ENCODE measurements at places on chromosomes 3 and 15.

- no peak for DNase-seq
These were observed 6.3 kb downstream of the THBS1 start for GRCh38 chr15:39587096-39587721.

DNA sequence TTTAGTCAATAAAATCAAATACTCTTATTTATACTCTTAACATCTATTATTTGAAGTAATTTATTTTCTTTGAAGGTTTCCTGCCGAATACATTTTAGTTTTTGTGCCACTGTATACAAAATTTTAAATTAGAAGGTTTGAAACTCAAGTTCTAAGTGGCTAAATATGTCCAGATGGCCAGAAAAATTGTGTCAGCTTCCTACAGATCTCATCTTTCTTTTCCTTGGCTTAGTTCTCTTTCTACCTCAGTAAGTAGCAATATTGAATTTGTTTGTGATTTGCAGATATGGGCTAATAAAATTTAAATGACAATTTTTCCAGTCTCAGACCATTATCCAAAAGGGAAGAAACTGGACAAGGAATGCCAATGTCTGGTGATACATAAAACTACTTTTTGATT, 452.1 kb downstream of the ROBO2 start:
- DNase-seq, result no peak

DNA sequence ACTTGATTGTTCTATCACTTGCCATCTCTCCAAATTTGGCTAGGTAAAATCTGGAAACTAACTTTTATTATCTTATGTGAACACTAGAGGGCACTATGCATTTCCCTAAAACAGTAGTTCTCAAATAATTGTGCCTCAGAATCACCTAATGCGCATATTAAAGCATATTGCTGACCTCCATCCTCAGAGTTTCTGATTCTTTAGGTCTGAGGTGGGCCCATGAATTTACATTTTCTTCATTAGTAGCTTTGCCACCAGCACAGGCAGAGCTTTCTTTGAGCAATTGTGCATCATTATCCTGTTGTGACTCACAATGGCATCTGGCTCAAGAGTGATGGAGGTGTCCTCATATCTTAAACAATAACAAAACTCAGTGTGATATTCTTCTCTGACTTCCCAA, 17.5 kb upstream of the BCHE start:
- DNase-seq, result no peak

DNA sequence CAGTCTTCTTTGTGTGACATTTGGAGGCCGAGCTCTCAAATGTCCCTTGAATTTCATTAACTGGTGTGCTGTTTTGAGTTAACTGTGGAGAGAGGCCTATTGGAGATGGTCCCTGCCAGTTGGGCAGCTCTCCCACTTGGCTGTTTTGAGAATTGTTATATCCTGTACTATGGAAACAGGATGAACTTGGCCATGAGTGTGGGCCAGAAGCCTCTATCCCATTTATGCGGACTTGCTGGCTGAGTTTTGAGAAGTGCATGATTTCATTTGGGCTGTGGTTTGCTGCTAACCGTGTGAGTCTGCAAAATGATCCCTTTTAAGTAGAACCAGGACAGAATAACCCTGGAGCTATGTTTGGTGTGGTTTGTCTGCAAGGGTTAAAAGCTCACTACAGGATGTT, 366.0 kb downstream of the PTPRG start:
- DNase-seq, result no peak

- no peak for DNase-seq
These were observed 1075.1 kb downstream of the AGBL1 start for GRCh38 chr15:87154761-87155160.

GRCh38 chr15:60804986-60805949, 326.3 kb upstream of the ICE2 start:
- no peak for DNase-seq

DNA sequence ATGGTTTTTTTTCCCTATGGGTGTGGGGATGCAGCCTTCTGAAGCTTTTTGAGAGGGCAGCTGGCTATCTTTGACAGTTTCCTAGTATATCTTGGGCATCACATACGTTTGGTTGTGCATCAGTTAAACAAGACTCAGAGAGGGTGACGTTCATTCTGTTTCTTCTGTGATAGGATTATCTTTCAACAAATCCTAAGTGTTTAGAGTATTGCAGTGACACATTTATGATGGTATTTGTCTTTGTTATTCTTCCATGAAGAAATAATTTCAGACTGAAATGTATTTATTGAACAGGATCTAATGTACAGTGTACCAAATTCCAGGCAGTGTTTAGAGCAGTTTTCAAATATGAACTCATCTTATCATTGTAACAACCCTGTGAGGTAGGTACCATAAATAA, 114.4 kb downstream of the PLCL2 start:
- no peak for DNase-seq

DNA sequence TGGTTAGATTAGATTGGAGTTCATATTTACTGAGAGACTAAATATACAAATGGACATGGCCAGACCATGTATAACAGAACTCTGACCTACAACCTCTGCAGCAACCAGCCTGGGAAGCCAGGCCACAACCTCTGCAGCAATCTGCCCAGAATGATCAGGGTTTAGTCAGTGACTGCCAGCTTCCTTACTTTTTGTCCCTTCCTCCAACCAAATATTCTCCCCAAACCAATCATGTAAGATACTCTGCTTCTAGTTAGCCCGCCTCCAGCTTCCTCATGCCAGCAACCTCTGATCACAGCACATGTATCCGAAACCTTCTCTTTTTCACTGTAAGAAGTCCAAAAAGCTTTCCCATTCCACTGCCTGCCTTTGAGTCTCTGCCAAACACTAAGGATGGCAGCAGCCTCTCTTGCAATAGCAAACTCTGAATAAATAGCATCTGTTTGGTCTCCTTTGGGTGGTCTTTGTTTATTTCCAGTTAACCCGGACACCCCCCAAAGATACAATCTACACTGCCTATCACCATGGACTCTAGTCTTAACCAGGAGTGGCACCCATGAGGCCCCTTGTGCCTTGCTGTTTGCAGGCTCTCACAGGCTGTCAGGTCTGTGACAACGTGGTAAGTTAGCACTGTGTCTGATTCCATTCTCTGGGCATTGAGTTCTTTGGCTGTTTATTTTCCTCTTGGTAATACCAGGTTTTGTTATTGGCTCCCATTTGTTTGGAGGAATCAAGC, 102.2 kb downstream of the ERC2 start:
- no peak for DNase-seq

GRCh38 chr15:62783303-62783957, 259.1 kb upstream of the TPM1 start:
- DNase-seq, result no peak

GRCh38 chr3:138449490-138449889, 15.1 kb downstream of the ESYT3 start:
- DNase-seq, result no peak

- DNase-seq, result no peak
These were observed 70.4 kb downstream of the KLF13 start for GRCh38 chr15:31396881-31397560.

DNA sequence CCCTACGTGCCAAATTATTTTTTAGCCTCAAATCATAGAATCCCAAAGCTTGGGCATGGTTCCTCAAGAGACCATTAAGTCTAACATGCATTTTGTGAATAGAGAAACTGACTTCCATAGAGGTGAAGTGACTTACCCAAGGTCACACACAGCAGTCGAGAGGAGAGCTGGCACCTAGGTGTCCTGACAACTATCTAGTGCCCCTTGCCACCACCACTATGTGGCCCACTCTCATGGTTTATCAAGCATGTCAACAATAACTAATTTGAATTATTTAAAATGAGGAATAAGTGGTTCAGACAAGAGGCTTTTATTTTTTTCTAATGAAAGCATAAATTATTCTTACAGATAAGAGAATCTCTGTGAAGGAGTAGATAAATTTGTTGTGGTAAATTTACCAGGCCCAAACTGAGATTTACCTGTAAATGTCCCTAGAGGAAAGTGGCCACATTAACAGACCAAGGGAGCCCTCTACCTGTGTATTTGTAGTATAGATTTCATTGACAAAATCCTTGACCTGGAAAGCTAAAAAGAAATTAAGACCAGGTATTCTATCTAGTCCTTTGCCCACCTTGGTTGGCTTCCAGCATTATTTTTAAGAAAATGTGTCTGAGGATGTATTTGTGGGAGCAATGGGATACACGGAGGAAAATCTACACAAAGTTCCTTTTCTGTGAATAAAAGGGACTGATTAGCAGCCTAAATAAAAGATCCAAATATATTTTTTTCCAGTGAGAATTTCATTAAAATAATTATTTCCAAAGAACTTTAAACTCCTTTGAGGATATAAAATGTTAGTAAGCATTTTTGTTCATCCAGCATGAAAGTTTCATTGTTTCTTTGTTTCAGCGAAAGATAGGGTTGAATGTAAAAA, 49.1 kb downstream of the IQCH start:
- no peak for DNase-seq

- DNase-seq, result no peak
These were observed 42.2 kb downstream of the TBC1D2B start for GRCh38 chr15:78035321-78035751.

GRCh38 chr15:100301910-100302431, 39.8 kb downstream of the ADAMTS17 start:
- DNase-seq, result no peak

DNA sequence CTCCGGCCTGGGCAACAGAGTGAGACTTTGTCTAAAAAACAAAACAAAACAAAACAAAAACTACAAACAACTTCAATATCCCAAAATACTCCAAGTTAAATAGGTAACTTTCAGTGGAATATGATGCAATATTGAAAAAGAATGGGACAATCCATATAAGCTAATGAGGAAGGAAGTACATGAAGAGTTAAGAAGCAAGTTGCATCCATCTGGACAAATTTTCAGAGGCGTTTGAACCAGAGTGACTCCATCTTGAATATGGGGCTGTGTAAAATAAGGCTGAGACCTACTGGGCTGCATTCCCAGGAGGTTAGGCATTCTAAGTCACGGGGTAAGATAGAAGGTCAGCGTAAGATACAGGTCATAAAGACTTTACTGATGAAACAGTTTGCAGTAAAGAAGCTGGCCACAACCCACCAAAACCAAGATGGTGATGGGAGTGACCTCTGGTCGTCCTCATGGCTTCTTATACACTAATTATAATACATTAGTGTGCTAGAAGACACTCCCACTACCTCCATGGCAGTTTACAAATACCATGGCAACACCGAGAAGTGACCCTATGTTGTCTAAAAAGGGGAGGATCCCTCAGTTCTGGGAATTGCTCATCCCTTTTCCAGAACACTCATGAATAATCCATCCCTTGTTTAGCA, 58.1 kb upstream of the LCTL start:
- no peak for DNase-seq

DNA sequence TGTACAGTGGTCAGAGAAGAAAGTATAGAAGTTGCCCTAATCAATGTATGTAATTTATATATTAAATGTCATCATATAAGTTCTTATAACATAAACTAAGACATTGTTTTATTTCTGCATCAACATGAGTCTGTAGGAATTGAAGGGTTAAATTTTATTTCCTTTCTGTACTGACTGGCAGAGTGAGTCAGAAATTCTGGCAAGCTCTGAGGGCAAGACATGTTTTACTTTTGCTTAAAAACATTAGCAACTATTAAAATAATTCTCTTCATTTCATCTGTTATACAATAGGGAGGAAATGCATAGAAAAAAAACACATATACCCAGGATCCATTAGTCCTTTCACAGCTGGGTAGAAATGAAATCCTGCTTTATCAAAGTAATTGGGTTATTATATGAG, 171.4 kb upstream of the ALCAM start:
- DNase-seq, result no peak

- DNase-seq, result no peak
These were observed 61.7 kb downstream of the LSM3 start for GRCh38 chr3:14240366-14240765.

- DNase-seq, result no peak
These were observed 220.9 kb downstream of the AGBL1 start for GRCh38 chr15:86300390-86301125.

DNA sequence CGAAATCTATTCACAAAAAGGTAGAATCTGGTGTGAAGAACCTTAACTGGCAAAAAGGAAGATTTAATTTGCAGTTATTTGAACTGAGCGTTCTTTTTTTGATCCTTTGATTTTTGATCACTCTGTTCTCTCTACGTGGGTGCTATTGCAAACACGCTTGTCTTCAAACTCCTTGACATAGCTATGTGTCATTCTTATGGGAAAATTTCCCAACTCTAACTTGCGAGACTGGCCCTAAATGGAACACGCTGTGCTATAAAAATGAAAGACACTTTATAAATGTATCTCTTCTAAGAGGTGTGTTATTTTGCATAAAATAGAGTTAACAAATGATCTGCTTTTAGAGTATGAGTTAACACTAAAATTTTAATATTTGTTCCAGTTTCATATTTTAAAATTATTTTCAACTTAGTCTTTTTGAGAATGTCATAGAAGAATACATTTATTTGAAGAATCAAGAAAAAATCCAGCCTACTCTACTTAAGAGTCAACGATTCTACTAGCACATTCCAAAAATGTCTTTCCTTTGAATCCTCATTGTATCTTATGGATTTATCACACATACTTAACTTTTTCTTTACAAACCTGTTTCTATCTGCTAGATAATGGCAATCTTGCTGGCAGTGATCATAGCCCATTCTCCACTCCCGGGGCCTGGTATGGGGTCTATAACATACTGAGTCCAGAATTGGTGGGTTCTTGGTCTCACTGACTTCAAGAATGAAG, 610.0 kb upstream of the TBL1XR1 start:
- no peak for DNase-seq

- DNase-seq, result no peak
These were observed 154.2 kb upstream of the KCNMB2 start for GRCh38 chr3:178381971-178382448.

DNA sequence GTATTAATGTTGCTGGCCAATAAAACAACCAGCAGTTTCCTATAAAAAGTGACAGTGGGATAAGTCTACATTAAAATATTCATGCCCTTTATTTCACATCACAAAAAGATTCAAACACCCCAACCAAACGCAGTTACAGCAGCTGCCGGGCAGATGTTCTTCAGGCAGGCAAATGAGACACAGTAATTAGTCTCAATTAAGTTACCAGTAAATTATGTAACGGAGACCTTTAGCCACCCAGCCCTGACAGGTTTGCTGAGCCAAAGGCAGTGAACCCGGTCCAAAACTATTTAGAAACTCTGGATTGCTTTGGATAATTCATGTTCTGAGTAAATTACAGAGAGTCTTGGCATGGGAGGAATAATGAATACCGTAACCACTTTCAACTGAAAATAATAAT, 289.2 kb upstream of the LYSMD4 start:
- no peak for DNase-seq

GRCh38 chr3:13547591-13548371, 1.1 kb upstream of the FBLN2 start:
- DNase-seq, result no peak

DNA sequence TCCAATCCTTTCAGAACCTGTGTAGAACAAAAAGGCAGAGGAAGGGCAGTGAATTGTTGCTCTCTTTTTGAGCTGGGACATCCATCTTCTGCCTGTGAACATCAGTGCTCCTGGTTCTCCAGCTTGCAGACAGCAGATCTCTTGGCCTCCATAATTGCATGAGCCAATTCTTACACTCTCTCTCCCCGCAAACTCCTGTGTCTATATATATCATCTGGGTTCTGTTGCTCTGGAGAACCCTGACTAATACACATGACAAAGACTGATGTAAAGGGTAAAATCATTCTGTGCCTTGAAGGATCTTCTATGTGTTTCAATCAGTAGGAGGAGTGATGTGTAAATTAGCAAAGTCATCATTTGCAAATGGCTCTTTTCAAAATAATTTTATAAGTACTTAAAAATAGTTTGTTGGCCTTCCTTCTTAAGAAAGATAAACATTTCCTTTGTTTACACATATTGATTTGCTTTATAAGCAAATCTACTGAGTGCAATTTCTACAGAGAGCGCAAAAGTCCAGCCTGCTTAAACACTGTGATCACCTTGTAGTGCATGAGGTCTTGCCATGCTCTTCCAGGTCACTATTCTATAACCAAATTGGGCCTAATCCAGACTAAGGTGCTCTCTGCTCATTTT, 154.9 kb upstream of the ANKRD28 start:
- no peak for DNase-seq
